ENCODE measurements at places on chromosomes 5 and 9.

DNA sequence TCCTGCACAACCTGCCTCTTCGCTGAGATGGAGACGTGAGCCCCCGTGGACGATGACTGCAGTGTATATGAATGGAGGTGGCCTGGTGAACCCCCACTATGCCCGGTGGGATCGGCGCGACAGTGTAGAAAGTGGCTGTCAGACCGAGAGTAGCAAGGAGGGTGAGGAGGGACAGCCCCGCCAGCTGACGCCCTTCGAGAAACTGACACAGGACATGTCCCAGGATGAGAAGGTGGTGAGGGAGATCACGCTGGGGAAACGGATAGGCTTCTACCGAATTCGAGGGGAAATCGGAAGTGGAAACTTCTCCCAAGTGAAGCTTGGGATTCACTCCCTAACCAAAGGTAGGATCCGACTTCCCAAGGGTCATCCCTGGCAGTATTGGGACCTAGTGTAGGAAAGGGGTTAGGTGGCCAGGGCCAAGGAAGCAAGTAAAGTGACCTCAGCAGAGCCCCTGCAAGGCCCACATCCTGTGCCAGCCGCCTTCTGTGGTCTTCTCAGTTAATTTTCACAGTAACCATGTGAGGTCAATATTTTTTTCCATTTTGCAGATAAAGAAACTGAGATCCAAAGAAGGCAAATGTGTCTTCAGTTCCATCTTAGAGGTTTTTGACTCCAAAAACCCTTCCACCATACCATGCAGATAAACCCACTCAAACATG is 53.8 kb downstream of the NIM1K start:
- DNase-seq: peak; percentile 35

DNA sequence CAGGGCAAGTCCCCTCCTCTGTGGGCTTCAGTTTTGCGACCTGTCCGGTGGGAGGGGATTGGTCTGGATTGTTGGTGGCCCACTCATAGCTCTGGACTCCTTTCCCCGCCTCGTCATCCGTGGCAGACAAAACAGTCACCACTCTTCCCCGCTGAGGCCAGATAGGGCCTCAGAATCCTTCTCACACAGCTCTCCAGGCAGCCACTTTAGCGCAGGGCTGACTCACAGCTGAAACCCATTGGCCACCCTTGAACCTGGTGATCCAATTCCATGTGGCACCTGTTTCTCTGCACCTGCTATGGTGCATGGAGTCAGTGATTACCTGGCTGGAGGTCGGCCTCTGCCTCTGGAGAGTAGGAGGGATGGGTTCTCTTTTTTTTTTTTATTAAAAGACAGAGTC is 15.8 kb upstream of the CACFD1 start:
- DNase-seq: no peak

GRCh38 chr5:57844410-57844809 is 361.8 kb upstream of the ACTBL2 start:
- no peak for DNase-seq

- DNase-seq: no peak
These were observed 56.3 kb downstream of the ST8SIA4 start for GRCh38 chr5:100846772-100847171.

DNA sequence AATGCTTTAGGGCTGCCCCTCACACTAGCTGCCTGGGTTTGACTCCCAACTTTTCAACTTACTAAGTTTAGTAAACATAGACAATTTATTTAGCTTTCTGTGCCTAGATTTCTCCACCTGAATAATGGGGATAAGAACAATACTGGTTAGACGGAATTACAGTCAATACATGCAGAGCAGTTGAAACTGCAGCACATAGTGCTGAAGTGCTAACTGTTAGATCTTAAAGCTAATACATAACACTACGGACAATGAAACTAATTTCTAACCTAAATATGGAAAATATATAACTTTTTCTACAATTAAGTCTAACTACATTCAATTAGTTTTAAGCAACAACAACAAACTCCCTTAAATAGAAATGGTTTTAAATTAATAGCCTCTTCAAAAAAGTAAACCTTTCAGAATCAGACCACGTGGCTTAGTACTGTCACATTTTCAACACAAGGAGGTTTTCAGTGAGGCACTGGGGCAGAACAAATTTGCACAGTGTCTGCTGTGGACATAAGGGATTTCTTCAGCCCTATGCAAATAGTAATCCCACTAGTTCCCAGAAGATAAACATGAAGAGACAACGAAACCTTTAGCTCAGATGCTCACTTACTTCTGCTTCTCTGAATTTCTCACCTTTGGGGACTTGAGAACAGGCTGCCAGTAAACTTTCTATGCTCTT is 293.4 kb downstream of the EDIL3 start:
- DNase-seq: no peak

GRCh38 chr5:67549296-67549618 is 352.7 kb upstream of the CD180 start:
- no peak for DNase-seq

DNA sequence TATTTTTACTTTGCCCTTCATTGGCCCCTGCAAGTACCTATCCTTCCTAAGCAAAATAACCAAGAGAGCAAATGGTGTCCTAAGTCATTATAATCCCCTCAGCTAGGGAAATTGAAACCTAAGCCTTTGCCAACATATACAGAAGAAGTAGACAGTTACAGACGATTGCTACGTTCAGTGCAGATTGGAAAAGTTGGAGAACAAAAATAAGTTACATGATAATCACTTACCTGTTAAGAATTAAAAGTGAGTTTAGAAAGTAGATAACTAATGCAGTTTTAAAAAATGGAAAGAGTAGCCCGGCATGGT is 244.8 kb downstream of the MPDZ start:
- no peak for DNase-seq

DNA sequence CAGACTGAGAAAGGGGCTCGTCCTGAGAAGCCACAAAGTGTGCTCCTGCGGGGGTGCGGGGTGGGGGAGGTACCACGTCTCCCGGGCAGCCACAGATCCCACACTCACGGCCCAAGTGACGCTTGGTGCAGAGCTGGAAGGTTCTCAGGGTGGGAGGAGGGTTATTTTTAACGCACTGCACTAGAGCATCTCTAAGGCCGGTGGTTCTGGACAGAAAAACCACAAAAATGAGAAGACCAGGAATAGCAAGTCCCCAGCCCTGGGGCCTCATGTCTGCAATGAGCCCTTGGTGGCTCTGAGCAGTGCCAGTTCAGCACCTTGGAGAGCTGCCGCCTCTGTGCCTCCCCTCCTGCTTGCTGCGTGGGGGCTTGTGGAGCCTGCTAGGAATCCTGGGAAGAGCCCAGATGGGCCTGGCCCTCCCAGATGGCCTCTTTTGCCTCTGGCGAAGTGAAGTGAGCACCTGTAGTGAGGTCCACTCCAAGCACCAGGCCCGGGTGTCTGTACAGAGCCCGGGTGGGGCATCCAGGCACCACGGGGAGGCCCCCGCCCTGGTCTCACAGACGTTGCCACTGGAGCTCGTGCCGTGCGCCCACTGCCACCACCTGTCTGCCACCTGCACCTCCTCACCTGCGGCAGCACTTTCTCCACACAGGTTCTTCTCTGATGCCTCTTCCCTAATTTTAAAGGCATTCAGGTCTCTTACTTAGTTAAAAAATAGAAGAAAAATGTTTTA is 48.9 kb upstream of the CACNA1B start:
- DNase-seq: no peak

DNA sequence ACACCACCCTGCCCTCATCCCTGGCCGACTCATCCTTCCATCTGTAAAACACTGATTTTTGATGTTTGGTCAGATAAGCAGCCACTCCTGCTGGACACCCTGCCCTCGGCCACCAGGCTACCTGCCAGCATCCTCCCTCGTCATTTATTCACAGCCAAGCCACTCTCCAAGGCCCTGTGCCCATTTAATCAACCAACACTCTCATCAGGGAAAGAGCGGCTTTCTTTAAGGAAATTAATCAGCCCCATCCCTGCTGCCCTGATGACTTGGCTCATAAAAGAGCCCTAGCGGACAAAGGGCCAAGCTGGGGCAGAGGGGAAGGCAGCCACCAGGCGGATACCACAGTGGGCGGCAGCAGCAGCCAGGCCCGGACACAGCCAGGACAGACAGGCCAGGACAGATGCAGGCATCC is 52.4 kb downstream of the GOLM1 start:
- DNase-seq: no peak

GRCh38 chr9:28868228-28868990 is 1295.1 kb upstream of the C9orf72 start:
- no peak for DNase-seq

GRCh38 chr5:14458414-14458813 is 123.2 kb upstream of the OTULINL start:
- no peak for DNase-seq

DNA sequence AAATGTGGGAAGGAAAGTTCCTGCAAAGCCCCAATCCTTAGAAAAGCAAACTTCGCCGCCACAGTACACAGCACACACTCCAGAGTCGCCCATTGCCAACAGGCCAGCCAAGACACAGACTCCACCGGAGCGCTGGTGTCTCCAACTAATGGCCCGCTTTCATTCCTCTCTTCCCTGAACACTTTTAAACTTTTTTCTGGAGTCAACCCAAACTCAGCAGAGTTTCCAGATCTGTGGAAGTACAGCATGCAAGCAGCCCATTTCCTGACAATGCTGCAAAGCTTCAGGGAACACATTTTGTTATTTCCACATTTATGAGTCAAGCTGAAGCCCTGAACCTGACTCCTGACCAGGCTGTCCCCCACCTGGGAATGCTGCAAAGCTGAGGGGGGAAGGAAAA is 351.9 kb downstream of the NFIB start:
- no peak for DNase-seq

DNA sequence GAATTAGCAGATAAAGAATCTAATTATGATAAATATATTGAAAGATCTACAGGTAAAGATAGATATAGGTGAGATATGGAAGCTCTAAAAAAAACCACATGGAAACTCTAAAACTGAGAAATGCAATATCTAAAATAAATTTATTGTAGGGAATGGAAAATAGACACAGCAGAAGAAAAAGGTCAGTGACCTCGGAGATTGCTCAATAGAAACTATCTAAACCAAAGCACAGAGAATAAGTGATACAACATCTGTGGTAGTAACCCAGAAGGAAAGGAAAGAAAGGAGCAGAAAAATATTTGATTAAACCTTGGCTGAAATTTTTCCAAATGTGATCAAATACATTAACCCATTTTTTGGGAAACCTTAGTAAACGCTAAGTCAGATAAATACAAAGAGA is 43.1 kb upstream of the GLIPR2 start:
- no peak for DNase-seq

- DNase-seq: no peak
These were observed 763.7 kb upstream of the GRAMD2B start for GRCh38 chr5:125659316-125660023.

GRCh38 chr5:43231977-43232376 is 40.0 kb downstream of the NIM1K start:
- DNase-seq: no peak
